Kasumi-1 (cell line): ENCODE measurements at places on chromosomes 6 and 20.

DNA sequence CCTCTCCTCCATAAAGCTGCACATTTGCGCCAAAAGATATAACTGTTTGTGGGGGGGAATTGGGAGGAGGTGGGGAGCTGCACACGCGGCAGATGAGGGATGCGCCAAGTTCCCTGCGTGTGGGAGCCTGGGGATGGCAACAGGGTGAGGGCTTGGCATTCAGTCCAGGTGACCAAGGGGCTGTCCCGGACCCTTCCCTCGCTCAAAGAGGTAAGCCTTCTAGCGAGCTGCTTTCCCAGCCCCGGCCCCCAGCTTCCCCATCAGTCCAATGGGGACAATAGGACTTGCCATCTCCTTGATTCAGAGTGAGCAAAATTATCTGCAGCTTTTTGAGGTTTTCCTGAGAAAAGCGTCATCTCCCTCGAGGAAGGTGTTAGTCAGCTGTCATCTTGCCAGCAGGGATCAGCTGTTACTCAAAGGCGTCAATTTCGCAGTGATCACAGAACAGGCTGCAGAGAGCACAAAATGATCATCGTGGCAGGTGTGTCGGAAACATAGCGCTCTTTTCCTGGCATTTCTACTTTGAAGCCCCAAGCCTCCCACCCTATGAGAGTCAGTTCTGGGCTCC is 21.3 kb downstream of the ZNF831 start:
- no peak for DNase-seq

DNA sequence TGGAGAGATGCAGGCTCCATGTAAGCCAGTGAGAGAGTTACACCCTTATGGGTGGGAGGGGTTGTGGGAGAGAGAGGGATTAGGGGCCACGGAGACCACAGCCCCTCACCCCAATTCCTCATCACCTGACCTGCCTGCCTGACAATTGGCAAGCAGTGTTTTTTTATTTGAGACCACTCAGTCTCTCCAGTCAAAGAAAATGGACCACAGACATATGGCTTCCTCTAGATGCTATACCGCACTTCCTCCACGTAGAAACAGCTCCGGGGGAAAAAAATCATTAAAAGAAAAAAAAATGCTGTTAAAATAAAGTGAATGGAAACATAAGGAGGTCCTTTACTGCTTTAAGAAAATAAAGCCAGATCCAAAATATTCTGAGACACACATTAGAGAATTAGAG is 152.7 kb downstream of the MYLK4 start:
- DNase-seq = no peak

GRCh38 chr6:165325609-165326008 is 16.2 kb upstream of the C6orf118 start:
- DNase-seq = no peak

- peak; percentile 81 for DNase-seq
Observed at GRCh38 chr6:1287103-1287591, 24.8 kb upstream of the FOXQ1 start.
